ENCODE measurements at places on chromosomes 7 and 10. TPM values are rescaled to one million over a fixed set of nuclear protein-coding genes. Genes with fewer than 3 reads are reported as not detected.
A peak's percentile ranks its signal among the peaks of the same experiment; 100 is the strongest.

DNA sequence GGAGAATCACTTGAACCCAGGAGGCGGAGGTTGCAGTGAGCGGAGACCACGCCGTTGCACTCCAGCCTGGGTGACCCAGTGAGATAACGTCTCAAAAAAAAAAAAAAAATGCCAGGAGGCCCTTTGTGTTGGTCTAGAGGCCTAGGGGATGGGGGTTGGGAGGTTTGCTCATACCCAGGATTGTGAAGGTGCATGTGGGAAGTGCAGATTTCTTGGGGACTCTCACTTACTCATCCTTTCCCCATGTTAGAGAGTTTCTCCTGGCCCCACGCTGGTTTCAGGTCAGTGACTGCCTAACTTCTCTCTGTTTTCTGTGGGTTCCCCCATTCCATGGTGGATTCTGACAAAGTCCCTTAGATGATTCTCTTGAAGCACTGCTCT, 471.5 kb upstream of the CNTNAP2 start:
- no peak overlapping the region for H3K4me3 ChIP-seq
- DNase-seq = no peak
- no peaks in the 10 kb centered on the region for H3K4me1 ChIP-seq
- no peak overlapping the region for H3K27ac ChIP-seq

DNA sequence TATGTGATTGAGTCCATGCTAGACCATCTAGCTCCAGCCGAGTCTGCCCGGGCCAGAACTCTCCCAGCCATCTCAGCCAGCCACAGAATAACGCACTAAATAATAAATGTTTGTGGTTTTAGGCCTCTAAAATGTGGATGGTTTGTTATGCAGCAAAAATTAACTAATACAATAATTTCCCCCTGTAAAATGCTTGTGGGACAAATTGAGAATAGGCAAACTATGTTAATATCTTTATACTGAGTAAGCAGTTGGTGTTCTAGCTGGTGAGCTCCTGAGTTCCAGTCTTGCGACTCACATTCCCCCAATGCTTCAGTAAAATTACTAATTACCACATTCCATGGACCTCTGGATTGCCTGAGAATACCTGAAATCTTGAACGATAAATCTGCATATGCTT, 316.8 kb upstream of the NFE2L3 start:
- no peaks in the 10 kb centered on the region for H3K36me3 ChIP-seq
- DNase-seq = no peak
- peaks cover 17% of the 10 kb centered on the region for H3K27me3 ChIP-seq
- no peak overlapping the region for H3K4me3 ChIP-seq

- no peak overlapping the region for H3K4me3 ChIP-seq
- H3K27ac ChIP-seq = no peak overlapping the region
- H3K4me1 ChIP-seq = peaks cover 6% of the 10 kb centered on the region
- no peak for DNase-seq
Observed at GRCh38 chr10:7857262-7857661, 39.0 kb downstream of the TAF3 start.

UNC5B gene
- not detected for total RNA-seq

GRCh38 chr7:84025332-84025927, 169.2 kb downstream of the SEMA3A start:
- no peak for DNase-seq
- H3K27me3 ChIP-seq = no peaks in the 10 kb centered on the region
- H3K36me3 ChIP-seq = no peaks in the 10 kb centered on the region
- H3K4me3 ChIP-seq = no peak overlapping the region
- no peaks in the 10 kb centered on the region for H3K4me1 ChIP-seq

- H3K36me3 ChIP-seq = no peaks in the 10 kb centered on the region
- no peak for DNase-seq
- peaks cover 2% of the 10 kb centered on the region for H3K4me1 ChIP-seq
- peak within 1 kb of the TSS; percentile 56 for H3K4me3 ChIP-seq
- no peak within 1 kb of the TSS for H3K27ac ChIP-seq
- peaks cover 18% of the 10 kb centered on the region for H3K27me3 ChIP-seq
Observed at GRCh38 chr10:126904818-126905701, at the start of gene DOCK1. DOCK1 (plus strand) TSS chr10:126905428; CDS start chr10:126905518, 90 bp downstream.

IL6 gene
- total RNA-seq = 0.92 TPM

DNA sequence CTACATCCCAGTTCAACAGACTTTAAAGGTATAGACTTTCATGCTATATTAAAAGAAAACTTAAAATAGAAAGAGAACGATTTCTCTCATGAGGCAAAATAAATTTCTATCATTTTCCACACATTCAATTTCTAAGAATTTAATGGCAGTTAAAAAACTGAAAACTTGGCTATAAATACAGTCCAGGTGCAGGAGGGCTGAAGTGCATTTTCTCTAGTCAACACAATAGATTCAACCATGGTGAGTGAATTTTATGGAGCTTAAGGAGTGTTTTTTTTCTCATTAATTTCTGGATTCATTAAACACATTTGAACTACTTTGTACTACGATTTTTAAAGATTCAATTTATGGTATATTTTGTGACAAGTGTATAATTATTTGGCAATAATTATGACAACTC, 240.8 kb upstream of the SLC26A5 start:
- no peaks in the 10 kb centered on the region for H3K27me3 ChIP-seq
- H3K4me1 ChIP-seq = no peaks in the 10 kb centered on the region
- H3K27ac ChIP-seq = no peak overlapping the region
- DNase-seq = no peak
